ENCODE measurements at places on chromosomes 3 and 15. TPM values are rescaled to one million over a fixed set of nuclear protein-coding genes. Genes with fewer than 3 reads are reported as not detected.

The GHSR gene
- total RNA-seq, result not detected

The PATL2 gene
- 0.21 TPM for total RNA-seq

- DNase-seq, result no peak
These were observed 25.6 kb upstream of the FAM174B start for GRCh38 chr15:92681141-92681631.

GRCh38 chr15:29054171-29055045 lies 168.6 kb downstream of the APBA2 start:
- no peak for DNase-seq

The TTLL13 gene
- not detected for total RNA-seq

DNA sequence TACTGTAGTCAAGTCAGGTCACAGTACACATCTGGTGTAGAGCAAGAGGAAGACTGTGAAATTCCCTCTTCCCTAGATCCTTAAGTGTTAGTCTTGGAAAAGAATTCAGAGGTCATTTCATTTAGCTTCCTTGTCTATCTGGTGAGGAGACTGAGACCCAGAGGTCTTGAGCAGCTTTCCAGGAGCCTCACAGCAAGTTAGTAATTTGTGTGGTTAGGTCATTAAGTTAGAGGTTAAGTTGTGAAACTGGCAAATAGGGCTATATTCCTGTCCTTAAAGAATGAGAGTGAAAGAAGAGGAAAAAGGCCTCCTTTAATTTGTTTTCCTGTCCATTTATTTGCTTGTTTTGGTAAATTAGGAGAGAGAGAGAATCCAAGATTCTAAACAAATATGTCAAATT lies 9.0 kb downstream of the PODXL2 start:
- DNase-seq, result no peak

- DNase-seq, result no peak
These were observed at the start of gene PDZRN3 for GRCh38 chr3:73624821-73625665. PDZRN3 (minus strand) TSS chr3:73624941.

The ROPN1 gene
- total RNA-seq, result not detected

The DCP1A gene
- total RNA-seq, result 9.9 TPM
